Stimulated activated CD8-positive, alpha-beta memory T cell treated with anti-CD3 and anti-CD28 coated beads, Interleukin-15, amount 100 ng/mL, for 4 hours (primary cell): ENCODE measurements at places on chromosomes 1 and 21.

DNA sequence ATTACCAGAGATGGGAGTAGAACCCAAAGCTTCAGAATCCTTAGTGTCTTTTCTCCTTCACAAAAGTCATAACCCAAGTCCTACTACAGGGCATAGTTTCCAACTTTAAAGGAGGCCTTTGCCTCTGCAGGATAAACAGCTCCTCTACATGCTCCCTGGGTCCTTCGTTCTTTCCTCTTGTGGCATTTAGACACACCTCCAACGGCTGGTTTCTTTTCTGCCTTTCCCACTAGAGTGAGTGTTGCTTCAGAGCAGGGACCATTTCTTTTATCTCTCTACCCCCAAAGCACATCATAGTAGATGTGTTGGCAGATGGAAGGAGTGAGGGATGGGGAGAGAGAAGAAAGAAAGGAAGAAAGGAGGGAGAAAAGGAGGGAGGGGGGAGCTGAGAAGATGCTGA, 144.7 kb upstream of the SPATA6 start:
- no peak for DNase-seq

DNA sequence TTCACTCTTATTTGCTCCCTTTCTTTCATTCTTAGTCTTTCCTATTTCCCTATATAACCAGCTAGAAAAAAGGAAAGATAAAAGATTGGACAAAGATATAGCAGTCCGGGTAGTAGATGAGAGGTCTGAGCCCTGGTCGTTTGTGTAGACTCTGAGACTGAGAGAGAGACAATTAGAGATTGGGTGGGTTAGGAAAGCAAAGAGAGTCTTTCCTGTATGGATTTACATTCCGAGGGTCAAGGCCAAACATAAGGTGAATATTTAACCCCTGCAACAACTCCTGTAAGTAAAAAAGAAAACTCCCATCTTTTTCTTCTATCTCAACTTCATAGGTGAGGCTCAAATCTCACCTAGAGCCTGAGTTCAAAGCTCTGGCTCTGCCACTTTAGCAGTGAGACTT, 218.0 kb upstream of the FGGY start:
- no peak for DNase-seq

GRCh38 chr1:24366707-24367106, 46.9 kb downstream of the STPG1 start:
- DNase-seq, result no peak

DNA sequence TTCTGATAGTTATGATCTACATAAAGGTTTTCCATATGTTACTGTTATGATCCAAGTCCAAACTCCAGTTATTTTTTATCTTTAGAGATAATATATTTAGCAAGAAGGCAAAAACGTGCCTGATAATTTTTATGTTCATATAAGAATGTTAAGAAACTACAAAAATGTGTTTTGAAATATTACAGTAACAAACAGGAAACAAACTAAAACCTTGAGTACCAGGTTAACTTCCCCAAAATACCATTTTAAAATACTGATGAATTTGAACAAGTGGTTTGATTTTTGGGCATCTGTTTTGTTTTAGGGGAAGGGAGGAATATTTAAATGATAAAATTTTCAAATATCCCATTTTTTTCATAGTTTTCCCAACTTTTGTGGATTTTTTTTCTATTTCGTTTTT, 124.8 kb downstream of the NR5A2 start:
- DNase-seq, result no peak

- no peak for DNase-seq
These were observed 138.1 kb downstream of the TPR start for GRCh38 chr1:186236921-186237320.
